Breast epithelium (tissue), 4 donors: ENCODE measurements at places on chromosomes 11 and 22. TPM values are rescaled to one million over a fixed set of nuclear protein-coding genes. Genes with fewer than 3 reads are reported as not detected.

The NUDT22 gene
- 36.7 TPM for total RNA-seq

The MMP8 gene
- not detected for total RNA-seq

The JAML gene
- 2.3 TPM for total RNA-seq

The MRGPRF gene
- 12.9 TPM for total RNA-seq

The CELSR1 gene
- 21.2 TPM for total RNA-seq

The ZNRF3 gene
- total RNA-seq, result 7.9 TPM

The CARD16 gene
- total RNA-seq, result 3.7 TPM

The RELT gene
- total RNA-seq, result 2.2 TPM

GRCh38 chr11:61657566-61658290 lies 22.5 kb upstream of the DAGLA start:
- no peak overlapping the region for H3K27ac ChIP-seq
- H3K4me3 ChIP-seq, result no peak overlapping the region
- peak; percentile 48 for DNase-seq
- no peaks in the 10 kb centered on the region for H3K36me3 ChIP-seq

DNA sequence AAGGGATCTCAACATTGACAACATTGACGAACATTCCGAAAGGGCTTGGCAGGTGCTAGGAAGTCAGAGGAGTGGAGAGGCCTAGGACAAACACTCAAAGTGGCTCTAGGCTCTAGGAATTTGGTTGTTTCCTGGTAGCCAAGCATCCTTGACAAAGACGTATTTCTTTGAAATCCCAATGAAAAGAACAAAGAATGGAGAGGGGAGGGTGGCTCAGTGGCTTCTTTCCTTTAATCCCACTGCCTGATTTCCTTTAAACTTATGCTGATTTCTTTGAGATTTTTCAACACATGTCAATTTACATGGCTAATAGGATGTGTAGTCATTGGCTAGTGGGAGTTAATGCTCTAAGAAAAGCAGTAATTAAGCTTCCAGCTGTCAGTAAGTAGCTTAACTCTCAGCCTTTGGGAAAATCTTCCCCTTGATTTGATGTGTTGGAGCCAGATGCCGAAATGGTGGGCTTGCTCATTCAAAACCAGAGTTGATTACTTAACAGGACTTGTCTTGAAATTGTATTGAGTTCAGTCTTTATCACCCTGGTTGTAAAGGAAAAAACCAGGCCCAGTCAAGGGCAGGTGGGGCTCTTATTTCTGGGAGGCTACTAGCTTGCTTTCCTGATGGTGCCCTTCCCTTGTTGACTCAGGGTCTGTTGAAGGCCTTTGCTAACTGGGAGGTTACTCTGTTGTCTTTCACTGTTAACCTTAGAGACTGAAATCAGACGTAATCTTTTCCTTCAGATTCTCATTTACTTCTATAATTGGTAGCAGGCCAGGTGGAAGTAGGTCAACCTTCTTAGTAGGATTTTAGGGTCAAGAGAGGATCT lies 44.6 kb upstream of the SORL1-AS1 start:
- DNase-seq, result no peak
- no peaks in the 10 kb centered on the region for H3K27me3 ChIP-seq

GRCh38 chr11:76210931-76211851 lies 4.9 kb upstream of the WNT11 start:
- no peak for DNase-seq
- H3K36me3 ChIP-seq, result no peaks in the 10 kb centered on the region
- peak overlapping the region; percentile 82 for H3K4me3 ChIP-seq
- no peaks in the 10 kb centered on the region for H3K4me1 ChIP-seq

DNA sequence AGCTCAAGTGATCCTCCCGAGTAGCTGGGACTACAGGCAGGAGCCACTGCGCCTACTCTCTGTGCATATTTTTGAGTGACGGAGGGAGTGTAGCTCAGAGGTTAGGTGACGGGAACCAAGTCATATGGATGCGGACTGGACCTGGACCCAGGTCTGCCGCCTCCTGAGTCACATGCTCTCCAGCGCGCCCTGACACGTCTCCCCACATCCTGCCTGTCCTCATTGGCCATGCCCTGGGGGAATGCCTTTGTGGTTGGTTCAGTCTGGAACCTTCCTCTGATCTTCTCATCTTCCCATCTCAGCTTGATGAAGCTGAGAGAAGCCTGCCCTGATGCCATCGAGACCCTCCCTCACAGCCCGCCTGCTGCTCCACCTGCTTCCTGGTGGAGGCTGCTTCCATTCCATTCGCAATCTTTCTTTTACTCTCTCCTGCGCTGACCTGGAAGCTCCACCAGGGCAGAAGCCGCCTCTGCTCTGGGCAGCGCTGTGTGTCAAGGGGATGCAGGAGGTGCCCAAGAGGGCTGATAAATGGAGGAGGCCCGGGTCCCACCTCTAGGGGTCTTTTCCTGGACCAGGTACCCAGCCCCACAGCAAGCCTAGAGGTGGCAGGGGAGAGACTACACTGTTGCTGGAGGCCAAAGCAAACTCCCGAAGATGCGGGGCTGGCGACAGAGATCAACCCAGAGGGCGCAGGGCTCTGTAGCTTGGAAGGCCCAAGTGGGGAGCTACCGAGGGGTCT lies 13.9 kb upstream of the BAIAP2L2 start:
- no peaks in the 10 kb centered on the region for H3K4me1 ChIP-seq
- no peak overlapping the region for H3K27ac ChIP-seq
- H3K36me3 ChIP-seq, result no peaks in the 10 kb centered on the region
- no peak overlapping the region for H3K4me3 ChIP-seq
- no peaks in the 10 kb centered on the region for H3K27me3 ChIP-seq

DNA sequence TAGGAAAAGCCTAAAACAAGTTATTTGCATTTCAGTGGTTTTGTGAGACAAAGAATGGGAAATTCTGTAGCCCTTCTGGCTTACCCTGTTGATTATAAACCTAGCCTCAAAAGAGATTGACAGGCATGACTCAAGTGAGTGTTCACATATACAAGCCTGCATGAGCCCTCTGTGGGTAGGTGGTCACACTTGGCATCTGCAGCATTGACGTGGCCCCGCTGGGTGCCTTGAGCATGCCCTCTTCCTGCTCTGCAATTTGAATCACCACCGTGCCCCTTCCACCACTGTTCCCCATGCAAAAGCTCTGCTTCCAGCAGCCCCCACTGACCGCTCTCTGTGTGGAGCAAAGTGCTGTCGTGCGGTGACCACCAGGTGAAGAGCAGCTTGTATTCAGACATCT lies 21.0 kb upstream of the ADSL start:
- H3K4me3 ChIP-seq, result no peak overlapping the region
- H3K27ac ChIP-seq, result no peak overlapping the region
- H3K36me3 ChIP-seq, result no peaks in the 10 kb centered on the region
- H3K27me3 ChIP-seq, result no peaks in the 10 kb centered on the region

- no peaks in the 10 kb centered on the region for H3K36me3 ChIP-seq
- no peak overlapping the region for H3K4me3 ChIP-seq
- H3K4me1 ChIP-seq, result no peaks in the 10 kb centered on the region
- no peaks in the 10 kb centered on the region for H3K27me3 ChIP-seq
- no peak for DNase-seq
- no peak overlapping the region for H3K27ac ChIP-seq
These were observed 23.9 kb upstream of the CYP2D6 start for GRCh38 chr22:42154293-42155052.

GRCh38 chr11:10490398-10491241 lies 35.6 kb downstream of the AMPD3 start:
- H3K27ac ChIP-seq, result peak overlapping the region; percentile 60
- H3K36me3 ChIP-seq, result no peaks in the 10 kb centered on the region
- no peaks in the 10 kb centered on the region for H3K27me3 ChIP-seq
- no peaks in the 10 kb centered on the region for H3K4me1 ChIP-seq

DNA sequence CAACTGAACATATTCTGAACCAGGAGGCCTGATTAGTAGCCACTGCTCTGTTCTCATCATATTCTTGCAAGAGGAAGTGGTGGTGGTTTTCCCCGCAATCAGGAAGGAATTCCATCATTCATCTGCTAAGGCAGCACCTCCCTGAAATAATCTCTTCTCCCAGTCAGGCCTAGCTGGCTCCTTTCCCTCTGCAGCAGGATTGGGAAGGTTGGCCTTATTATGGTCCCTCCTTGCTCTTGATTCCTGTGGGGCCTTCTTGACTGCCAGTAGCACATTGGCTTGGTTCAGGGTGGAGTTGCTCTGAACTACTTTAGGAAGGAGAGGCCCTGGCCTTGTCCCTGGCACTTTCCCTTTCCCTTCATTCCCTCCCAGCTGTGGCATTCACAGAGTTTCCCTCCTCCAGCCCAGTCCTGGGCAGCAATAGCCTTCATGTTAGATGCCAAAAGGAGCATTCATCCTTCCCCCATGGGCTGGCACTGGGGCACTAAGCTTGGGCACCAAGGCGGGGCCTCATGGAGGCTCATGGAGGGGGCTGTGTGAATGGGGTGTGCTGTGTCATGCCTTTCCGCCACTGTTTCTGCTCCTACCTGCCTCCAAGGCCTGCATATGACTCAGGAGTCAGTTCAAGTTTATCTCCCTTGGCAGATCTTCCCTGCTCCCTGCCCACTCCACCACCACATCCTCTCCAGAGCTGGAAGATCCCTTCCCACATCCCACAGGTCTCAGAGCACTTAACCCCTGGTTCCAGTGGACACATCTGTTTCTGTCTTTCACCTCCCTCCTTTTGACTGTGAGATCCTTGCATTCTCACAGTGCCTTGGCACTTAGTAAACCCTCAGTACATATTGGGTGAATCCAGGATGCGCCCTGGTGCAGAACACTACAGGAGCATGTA lies 27.6 kb upstream of the CD44 start:
- no peak overlapping the region for H3K4me3 ChIP-seq
- peak overlapping the region; percentile 83 for H3K27ac ChIP-seq
- no peaks in the 10 kb centered on the region for H3K36me3 ChIP-seq
- peaks cover 14% of the 10 kb centered on the region for H3K4me1 ChIP-seq
- no peak for DNase-seq
- no peaks in the 10 kb centered on the region for H3K27me3 ChIP-seq

GRCh38 chr11:27694992-27695391 lies 5.3 kb downstream of the BDNF start:
- H3K27ac ChIP-seq, result no peak overlapping the region
- H3K36me3 ChIP-seq, result no peaks in the 10 kb centered on the region
- no peak overlapping the region for H3K4me3 ChIP-seq
- H3K4me1 ChIP-seq, result peaks cover 9% of the 10 kb centered on the region
- H3K27me3 ChIP-seq, result no peaks in the 10 kb centered on the region

GRCh38 chr11:128342511-128343134 lies 244.7 kb downstream of the ETS1 start:
- no peak for DNase-seq
- H3K27me3 ChIP-seq, result no peaks in the 10 kb centered on the region
- H3K36me3 ChIP-seq, result no peaks in the 10 kb centered on the region
- H3K4me3 ChIP-seq, result no peak overlapping the region
- no peaks in the 10 kb centered on the region for H3K4me1 ChIP-seq

GRCh38 chr11:33620423-33621171 lies 80.0 kb downstream of the C11orf91 start:
- peak overlapping the region; percentile 27 for H3K27ac ChIP-seq
- H3K4me1 ChIP-seq, result no peaks in the 10 kb centered on the region
- no peaks in the 10 kb centered on the region for H3K36me3 ChIP-seq
- DNase-seq, result no peak
- H3K27me3 ChIP-seq, result no peaks in the 10 kb centered on the region

- no peak for DNase-seq
- no peak overlapping the region for H3K4me3 ChIP-seq
- peaks cover 4% of the 10 kb centered on the region for H3K4me1 ChIP-seq
- H3K27me3 ChIP-seq, result no peaks in the 10 kb centered on the region
- H3K36me3 ChIP-seq, result no peaks in the 10 kb centered on the region
These were observed 2.2 kb upstream of the RPS6KA4 start for GRCh38 chr11:64356498-64357411.

- no peaks in the 10 kb centered on the region for H3K4me1 ChIP-seq
- H3K4me3 ChIP-seq, result no peak overlapping the region
- H3K27me3 ChIP-seq, result no peaks in the 10 kb centered on the region
- H3K36me3 ChIP-seq, result peaks cover 3% of the 10 kb centered on the region
These were observed 37.5 kb upstream of the TEF start for GRCh38 chr22:41344189-41344788.

GRCh38 chr11:119759324-119759723 lies 30.3 kb upstream of the NECTIN1 start:
- no peaks in the 10 kb centered on the region for H3K36me3 ChIP-seq
- no peaks in the 10 kb centered on the region for H3K4me1 ChIP-seq
- H3K27ac ChIP-seq, result no peak overlapping the region

DNA sequence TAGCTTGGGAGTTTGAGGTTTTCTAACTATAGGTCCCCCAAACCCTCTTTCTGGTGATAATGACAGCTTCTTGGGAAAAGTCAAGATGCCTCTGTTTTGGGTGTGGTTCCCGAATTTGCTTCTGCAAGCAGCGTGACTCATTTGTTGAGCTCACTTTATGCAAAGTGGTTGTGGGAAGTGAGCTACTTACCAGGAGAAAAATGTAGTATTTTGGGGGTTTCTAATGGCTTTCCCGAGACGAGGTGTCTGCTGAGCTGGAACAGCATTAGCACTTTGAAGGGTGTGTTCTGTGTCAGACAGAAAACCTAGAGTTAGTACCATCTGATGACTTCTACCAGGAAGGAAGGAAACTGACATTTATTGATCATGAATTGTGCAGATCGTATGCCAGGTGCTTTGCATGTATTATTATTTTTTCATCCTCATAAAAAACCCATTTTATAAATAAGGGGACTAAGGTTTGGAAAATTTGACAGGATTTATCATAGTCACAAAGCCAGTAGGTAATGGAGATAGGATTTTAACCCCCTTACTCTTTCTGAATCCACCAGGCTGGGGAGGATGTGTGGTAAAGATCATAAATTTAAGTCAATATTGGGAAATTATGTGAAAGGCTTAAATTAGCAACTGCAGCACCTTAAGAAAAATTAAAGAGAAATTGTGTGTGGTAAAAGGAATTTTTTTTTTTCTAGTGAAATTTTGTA lies 108.8 kb upstream of the CD44 start:
- no peaks in the 10 kb centered on the region for H3K4me1 ChIP-seq
- H3K4me3 ChIP-seq, result no peak overlapping the region
- H3K27me3 ChIP-seq, result no peaks in the 10 kb centered on the region
- H3K27ac ChIP-seq, result no peak overlapping the region

- H3K4me3 ChIP-seq, result no peak overlapping the region
- H3K27ac ChIP-seq, result no peak overlapping the region
- H3K36me3 ChIP-seq, result no peaks in the 10 kb centered on the region
- H3K27me3 ChIP-seq, result no peaks in the 10 kb centered on the region
- no peaks in the 10 kb centered on the region for H3K4me1 ChIP-seq
- DNase-seq, result no peak
These were observed 1374.2 kb downstream of the FAM181B start for GRCh38 chr11:81359476-81359875.

DNA sequence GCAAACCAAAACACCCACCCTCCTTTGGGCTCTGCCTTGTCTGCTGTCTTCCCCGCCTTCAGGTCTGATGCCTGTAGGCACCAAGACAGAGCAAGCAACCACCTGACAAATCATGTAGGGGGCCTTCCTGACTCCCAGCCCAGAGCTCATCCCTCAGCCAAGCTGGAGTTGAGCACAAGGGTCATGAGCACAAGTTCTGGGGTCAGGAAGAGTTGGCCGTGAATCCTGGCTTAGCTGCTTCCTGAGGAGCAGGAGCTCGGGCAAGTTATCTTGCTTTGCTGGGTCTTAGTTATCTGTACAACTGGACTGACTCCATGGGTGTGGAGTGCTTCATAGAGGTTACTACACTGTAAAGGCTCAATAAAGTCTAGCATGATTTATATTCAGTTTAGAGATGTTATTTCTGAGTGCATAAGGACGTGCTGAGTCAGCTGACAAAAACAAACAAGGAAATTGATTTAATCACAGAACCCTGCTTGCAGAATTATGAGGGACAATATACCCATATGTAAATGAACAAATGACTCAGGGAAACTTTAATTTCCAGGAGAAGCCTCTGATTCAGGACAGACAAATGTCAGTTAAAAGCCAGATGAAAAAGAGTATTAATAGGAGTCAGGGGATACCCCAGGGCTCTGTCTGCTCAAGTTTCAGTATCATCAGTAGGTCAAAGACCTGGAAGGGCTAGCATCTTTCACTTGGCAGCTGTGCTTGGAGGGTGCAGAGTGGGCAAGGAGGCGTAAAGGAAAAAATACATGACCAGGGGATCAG lies 15.0 kb upstream of the APOA1 start:
- H3K36me3 ChIP-seq, result no peaks in the 10 kb centered on the region
- H3K4me1 ChIP-seq, result no peaks in the 10 kb centered on the region
- no peak for DNase-seq
- H3K27me3 ChIP-seq, result no peaks in the 10 kb centered on the region
- H3K4me3 ChIP-seq, result no peak overlapping the region
